ENCODE measurements at places on chromosomes 16 and 17. TPM values are rescaled to one million over a fixed set of nuclear protein-coding genes. Genes with fewer than 3 reads are reported as not detected.

Gene CAPNS2
- not detected for polyA plus RNA-seq

Gene SHISA9
- 0.08 TPM for polyA plus RNA-seq

Gene ACSM2A
- polyA plus RNA-seq = 0.05 TPM

- H3K27ac ChIP-seq = no peak overlapping the region
- DNase-seq = no peak
- no peak overlapping the region for H3K4me3 ChIP-seq
- H3K27me3 ChIP-seq = peaks cover 6% of the 10 kb centered on the region
Observed at GRCh38 chr17:48616717-48617470, 1.8 kb upstream of the HOXB8 start.

DNA sequence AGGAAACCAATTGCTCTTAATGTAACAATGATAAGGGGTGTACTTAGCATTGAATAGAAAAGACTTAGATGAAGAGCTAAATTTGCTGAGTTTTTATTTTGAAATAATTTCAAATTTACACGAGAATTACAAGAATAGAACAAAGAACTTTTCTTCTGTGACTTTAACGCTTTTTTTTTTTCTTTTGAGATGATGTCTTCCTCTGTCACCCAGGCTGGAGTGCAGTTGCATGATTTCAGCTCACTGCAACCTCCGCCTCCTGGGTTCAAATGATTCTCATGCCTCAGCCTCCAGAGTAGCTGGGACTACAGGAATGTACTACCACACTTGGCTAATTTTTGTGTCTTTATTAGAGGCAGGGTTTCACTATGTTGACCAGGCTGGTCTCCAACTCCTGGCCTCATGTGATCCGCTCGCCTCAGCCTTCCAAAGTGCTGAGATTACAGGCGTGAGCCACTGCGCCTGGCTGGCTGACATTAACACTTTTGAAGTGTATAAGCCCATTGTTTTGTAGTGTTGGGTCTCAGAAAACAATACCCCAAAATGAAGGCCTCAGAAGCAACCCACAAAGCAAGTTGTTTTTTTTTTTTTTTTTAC is 2.1 kb downstream of the TEN1 start:
- H3K4me3 ChIP-seq = no peak overlapping the region
- no peaks in the 10 kb centered on the region for H3K4me1 ChIP-seq
- DNase-seq = no peak
- no peaks in the 10 kb centered on the region for H3K27me3 ChIP-seq
- H3K36me3 ChIP-seq = no peaks in the 10 kb centered on the region
- H3K27ac ChIP-seq = peak overlapping the region; percentile 24

- no peaks in the 10 kb centered on the region for H3K27me3 ChIP-seq
- peak within 1 kb of the TSS; percentile 51 for H3K4me3 ChIP-seq
- peak; percentile 92 for DNase-seq
- H3K4me1 ChIP-seq = peaks cover 3% of the 10 kb centered on the region
- H3K36me3 ChIP-seq = no peaks in the 10 kb centered on the region
- peak within 1 kb of the TSS; percentile 72 for H3K27ac ChIP-seq
Observed at GRCh38 chr16:29995324-29995910, at the start of gene HIRIP3. Gene HIRIP3, minus strand, starts transcription at chr16:29995617. Its CDS starts 12 bp downstream, at chr16:29995605.

DNA sequence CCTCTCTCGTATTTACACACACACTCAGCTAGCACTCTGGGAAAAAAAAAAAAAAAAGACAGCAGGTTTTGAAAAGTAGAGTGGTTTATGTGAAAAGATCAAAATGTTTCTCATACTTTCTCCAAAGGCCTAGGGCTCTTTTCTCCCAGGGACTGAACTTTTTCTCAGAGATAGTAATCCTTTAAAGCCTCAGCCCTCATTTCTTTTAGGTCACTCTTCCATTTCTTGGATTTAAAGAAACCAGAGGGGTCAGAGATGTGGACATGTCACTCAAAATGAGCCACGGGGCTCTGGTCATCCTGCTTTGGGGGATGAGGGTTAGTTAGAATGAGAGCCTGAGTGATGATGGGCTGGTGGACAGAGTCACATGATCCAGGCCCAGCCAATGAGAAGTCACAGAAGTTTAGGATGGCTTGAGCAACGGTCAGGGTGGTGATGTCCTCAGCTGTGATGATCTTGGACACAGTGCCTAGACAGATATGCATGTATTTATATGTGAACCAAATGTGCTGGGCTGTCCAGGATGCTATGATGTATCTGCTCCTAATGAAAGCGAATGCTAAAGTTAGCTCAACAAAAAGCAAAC is 33.7 kb upstream of the AXIN2 start:
- DNase-seq = no peak
- no peak overlapping the region for H3K27ac ChIP-seq
- H3K36me3 ChIP-seq = no peaks in the 10 kb centered on the region
- no peak overlapping the region for H3K4me3 ChIP-seq
- H3K4me1 ChIP-seq = peaks cover 3% of the 10 kb centered on the region

- H3K27ac ChIP-seq = no peak overlapping the region
- H3K27me3 ChIP-seq = no peaks in the 10 kb centered on the region
- no peaks in the 10 kb centered on the region for H3K4me1 ChIP-seq
- DNase-seq = no peak
- no peaks in the 10 kb centered on the region for H3K36me3 ChIP-seq
- H3K4me3 ChIP-seq = no peak overlapping the region
Observed at GRCh38 chr16:53305743-53306142, 128.5 kb upstream of the RBL2 start.

Measured in ovary (tissue), 10 donors.